OCI-LY7 (cell line): ENCODE measurements at places on chromosomes 3 and 15.

DNA sequence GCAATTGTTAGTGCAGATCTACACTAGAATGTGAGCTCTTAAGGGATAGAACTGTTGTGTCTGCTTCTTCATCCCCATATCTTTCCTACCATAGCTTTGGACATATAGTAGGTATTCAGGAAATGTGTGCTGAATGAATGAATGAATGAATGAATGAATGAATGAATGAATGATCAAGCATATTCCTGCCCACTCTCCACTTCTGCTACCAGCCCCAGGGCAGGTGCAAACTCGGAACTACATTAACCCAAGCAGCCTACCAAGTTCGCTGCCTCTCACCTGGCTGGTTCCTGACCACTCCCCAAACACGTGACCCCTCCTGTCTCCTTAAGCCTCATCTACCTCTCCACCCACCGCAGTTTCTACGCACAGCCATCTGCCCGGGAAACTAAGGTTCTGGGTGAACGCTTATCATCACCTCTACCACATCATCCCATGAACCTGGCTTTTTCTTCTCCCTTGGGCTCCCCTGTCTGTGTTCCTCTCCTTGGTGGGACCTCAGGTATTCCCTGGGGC is 26.8 kb downstream of the PAQR5 start:
- DNase-seq = no peak

GRCh38 chr3:172680684-172681083 is 30.2 kb downstream of the NCEH1 start:
- no peak for DNase-seq

DNA sequence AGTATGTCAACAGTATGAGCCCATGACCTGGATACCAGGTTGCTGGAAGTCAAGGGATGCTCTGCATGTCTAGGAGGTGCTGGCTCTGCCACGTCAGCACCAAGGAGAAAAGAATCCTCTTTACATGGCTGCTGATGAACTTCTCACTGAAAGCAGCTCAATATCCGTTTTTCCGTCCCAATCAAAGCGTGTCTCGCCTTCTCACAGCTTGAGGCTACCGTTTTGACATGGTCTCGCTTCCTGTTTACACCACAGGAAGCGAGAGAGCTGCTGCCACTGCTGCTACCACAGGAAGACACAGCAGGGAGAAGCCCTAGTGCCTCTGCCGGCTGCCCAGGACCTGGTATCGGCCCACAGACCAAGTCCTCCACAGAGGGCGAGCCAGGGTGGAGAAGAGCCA is 27.3 kb downstream of the STARD5 start:
- DNase-seq = peak; percentile 94

DNA sequence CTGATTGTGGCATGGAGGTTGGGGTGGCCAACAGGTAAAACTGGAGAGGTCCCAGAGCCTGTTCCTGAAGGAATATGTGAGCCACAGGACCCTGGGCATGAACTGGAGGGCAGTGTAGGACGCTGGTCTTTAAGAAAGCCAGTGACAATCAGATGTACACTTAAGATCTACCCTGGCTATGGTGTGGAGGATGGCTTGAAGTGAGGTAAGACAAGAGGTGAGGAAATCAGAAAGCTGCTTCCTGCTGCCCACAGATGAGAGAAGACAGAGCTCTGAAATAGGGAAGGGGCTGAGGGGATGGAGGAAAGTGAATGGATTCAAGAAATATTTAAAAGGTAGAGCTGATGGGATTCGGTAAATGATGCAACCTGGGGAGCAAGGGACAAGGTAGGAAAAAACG is 22.7 kb upstream of the KLHL6 start:
- peak; percentile 63 for DNase-seq

DNA sequence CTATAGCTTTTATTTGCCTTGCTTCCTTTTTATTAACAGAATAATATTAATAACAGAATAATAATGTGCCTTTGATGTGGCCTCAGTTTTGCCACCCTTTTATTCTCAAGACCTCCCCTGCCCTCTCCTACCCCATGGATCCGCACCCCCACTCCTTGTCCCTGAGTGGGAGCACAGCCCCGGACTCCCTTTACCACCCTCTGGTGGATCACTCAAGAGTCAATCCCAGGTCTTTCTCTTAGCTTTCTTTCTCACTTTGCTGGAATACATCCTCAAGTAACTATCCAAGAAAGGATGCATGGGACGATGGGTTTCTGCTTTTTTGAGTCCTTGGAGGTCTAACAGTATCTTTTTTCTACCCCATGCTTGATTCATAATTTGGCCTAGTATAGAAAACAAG is 63.4 kb downstream of the KLF13 start:
- DNase-seq = no peak
